Adrenal gland (tissue), 19 donors: ENCODE measurements at places on chromosomes 5 and 9. TPM values are rescaled to one million over a fixed set of nuclear protein-coding genes. Genes with fewer than 3 reads are reported as not detected.
A peak's percentile ranks its signal among the peaks of the same experiment; 100 is the strongest.

FOXD4L3 gene
- total RNA-seq = not detected

GRCh38 chr5:18111906-18112465 lies 477.7 kb downstream of the TAF11L14 start:
- no peak for DNase-seq

DNA sequence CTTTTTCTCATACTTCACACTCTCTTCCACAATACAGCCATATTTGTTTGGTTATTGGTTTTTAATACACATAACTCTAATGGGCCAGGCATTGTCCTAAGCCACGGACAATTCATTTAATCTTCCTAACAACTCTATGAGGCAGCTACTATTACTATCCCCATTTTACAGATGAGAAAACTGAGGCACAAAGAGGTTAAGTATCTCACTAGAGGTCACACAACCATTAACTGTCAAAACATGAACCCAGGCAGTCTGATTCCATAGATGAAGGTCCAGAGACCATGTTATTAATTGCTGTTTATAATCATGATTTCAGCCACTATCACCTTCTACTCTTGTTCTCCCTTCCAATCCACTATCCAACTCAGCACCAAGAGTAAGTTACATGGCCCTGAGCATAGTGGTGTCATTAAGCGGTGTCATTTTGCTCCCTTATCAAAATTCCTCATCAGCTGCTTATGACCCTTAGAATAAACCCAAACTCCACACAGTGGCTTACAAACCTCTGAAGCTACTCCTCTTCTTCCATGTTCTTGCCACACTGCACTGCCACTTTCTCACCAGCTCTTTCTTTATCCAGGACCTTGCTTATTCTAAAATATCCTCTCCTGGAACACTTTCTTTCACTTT lies 22.7 kb downstream of the CLINT1 start:
- DNase-seq = no peak

GRCh38 chr9:83219154-83219923 lies 156.4 kb upstream of the RASEF start:
- peak; percentile 86 for DNase-seq

- no peak for DNase-seq
Observed at GRCh38 chr5:143262393-143263174, 140.9 kb downstream of the NR3C1 start.

- DNase-seq = no peak
Observed at GRCh38 chr9:23830929-23831730, 5.1 kb upstream of the ELAVL2 start.

GRCh38 chr5:118791926-118792734 lies 196.2 kb downstream of the DTWD2 start:
- DNase-seq = peak; percentile 57
